ENCODE measurements at places on chromosomes 7 and 10.

DNA sequence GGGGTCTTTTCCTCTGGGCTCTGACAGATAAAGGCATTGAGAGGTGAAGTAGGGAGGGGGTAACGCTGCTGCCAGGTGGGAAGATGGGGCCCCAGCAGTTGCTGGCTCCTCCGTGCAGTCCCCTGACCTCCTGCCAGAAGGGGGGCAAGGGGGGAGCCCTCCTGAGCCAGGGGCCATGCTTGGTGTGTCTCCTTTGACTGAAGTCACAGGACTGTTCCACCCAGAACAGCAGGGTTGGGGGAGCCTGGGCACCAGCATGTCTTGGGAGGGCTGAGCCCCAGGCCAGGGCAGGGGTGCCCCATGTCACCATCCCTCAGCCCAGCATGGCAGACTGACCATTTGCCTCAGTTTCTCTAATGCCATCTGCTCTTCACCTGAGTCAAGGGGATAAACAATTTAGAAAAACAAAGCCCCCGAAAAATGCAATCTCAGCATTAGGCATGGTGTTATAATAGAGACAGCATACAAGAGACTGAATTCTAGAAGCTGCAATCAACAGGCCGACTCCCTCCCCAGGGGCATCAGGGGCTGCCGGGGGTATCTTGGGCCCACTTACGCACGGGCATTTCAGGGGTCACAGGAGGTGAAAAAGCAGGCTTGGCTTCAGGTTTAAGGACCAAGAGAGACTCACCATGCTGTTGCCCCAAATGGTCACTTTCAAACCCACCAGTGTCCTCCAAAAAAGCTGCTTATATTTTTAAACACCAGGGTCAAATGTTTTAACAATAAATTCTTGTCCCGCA lies 108.6 kb upstream of the GPR26 start:
- no peak for DNase-seq

DNA sequence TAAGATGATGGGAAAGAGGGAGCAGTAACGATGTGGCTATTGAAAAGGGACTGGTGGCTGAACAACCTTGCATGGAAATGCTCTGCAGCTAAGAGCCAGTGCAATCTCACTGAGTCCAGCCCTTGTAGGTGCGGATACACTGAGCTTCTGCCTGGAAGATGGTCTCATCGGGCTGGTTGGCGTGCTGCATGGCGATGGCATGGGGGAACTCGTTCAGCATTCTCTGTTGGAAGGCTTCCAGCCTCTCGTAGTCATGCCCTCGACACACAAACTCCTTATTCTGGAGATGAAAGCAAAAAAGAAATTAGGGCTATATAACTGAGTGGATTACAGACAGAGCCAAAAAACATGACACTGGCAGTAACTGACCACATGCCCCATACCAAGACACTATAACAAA lies 197.8 kb upstream of the IMMP2L start:
- DNase-seq: no peak

DNA sequence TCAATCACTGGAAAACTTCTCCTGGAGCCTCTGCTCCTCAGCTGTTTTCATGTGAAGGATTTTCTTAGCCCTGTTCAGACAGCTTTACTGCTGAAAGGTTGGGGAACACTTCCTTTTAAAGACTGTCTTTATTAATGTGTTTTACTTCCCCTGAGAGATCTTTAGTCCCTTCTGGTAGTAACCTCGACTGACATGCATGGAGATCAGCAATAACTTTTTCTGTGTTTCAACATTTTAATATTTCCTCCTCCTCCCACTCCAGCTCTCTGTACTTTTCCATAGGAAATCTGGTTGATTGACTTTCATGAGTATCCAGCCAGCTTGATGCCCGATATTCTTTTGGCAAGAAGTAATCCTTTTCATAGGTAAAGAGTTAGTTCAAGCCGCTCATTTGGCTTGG lies 62.7 kb upstream of the STRIP2 start:
- DNase-seq: no peak

GRCh38 chr10:23174977-23175512 lies 17.1 kb upstream of the PTF1A start:
- DNase-seq: no peak

DNA sequence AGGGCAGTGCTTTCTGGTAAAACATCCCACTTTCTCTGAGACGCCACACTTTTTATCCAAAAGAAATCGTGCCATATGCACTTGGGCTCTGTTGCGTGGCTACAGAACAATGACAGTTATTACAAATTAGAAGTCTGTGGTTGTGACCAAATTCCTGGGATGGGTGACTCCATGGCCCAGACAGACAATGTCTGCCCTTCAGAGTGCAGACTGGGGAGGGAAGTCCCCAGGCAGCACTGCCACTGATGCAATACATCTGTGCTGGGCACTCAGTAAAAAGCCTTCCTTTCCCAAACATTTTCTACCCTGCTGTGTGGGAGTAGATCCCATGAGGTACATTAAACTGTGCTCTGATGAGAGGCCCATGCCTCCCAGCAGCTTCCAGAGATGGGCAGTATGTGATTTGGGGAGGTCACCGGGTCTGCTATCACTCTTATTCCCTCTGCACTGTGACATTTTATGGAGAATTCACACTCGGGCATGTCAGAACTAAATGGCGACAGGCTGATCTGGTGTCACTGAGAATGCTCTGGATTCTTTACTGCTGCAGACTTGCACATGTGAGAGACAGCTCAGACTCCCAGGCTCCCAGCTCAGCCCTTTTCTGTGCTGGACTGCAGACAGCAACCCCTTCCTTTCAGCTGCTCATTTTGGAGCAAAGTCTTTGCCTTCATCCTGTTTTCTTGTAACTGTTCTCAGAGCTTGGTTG lies 243.5 kb upstream of the ZNF32 start:
- no peak for DNase-seq

GRCh38 chr7:124761164-124761715 lies 4.4 kb downstream of the GPR37 start:
- DNase-seq: no peak

DNA sequence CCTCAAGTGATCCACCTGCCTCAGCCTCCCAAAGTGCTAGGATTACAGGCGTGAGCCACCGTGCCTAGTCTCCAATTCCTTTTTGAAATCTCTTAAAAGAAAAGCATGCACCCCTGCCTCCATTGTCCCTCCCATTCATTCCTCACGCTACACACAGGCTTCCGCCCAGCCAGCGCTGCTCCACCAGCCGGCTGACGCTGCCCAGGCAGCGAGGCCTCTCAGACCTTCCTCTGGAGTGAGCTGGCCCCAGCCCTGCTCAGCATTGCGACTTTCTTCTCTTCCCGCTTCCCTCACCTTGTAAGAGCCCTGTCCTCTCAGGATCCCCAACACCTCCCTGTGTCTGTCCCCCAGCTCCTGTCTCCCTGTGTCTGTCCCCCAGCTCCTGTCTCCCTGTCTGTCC lies 23.6 kb downstream of the RGS10 start:
- DNase-seq: no peak

DNA sequence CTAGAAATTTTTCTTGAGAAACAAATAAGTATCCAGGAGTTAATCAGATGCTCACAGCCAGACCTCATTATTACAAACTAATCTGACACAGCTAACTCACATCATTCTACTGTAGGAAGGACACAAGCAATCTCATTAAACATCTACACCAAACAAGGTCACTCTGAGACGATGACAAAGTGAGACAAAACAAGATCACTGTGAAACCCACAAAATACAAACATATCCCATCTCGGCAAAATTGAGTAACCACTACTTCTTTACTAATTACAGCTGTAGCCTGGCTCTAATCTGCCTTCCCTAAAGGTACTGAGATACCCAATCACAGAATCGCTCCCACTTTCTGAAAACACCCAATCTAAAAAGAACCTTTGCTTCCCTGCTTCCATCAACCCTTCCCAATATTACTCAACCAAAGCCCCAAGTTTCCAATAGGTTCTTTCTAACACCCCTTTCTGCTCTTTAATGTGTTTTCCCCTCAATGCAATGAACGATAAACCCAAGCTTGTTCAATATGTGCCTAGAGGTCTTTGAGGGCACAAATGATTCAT lies 26.9 kb downstream of the CCDC6 start:
- DNase-seq: no peak

DNA sequence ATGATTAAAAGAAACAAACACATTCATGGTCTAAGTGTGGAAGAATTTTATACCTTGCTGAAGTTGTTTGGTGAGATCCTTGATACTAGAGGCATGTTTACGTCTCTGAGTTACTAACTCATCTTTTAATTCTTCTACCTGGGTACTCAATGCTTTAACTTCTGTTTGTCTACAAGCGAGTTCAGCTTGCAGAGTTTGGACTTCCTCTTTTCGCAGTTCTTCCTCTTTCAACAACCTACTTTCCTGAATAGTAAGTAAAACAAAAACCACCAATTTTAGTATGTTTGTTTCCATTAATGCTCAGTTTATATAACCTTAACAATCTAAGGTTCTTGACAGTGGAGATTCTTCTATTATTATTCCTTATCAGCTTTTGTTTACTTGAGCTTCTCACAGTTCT lies 42.9 kb downstream of the CCDC186 start:
- DNase-seq: no peak

GRCh38 chr10:4865945-4866661 lies 40.1 kb downstream of the AKR1E2 start:
- no peak for DNase-seq

GRCh38 chr10:120039046-120039445 lies 146.5 kb downstream of the SEC23IP start:
- DNase-seq: no peak

GRCh38 chr7:156080596-156080995 lies 268.3 kb upstream of the SHH start:
- DNase-seq: no peak
